Right kidney (tissue), 9 donors: ENCODE measurements at places on chromosomes 2 and 18.

DNA sequence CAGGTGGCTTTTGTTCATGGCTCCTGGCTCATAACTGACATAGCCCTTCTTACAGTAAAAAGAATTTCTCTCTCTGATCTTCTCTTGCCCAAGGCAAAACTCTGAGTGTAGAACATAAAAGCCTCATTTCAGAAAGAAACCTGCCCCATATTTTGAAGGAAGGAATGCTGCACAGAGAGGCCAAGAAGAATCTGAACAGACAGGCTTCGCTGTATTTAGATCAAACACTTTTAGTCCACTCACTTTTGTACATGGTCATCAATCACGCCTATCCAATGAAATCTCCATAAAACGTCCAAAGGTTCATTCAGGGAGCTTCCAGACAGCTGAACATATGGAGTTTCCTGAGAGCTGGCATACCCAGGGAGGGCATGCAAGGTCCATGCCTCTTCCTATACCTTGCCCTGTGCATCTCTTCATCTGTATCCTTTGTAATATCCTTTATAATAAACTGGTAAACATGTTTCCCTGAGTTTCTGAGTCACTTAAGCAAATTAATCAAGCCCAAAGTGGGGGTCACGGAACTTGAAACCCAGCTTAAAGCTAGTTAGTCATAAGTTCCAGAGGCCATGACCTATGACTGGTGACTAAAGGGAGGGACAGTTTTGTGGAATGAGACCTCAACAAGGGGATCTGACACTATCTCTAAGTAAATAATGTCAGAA lies 62.5 kb upstream of the TMEM247 start:
- DNase-seq: no peak

- DNase-seq: no peak
Observed at GRCh38 chr2:159411460-159411859, 125.0 kb upstream of the WDSUB1 start.

DNA sequence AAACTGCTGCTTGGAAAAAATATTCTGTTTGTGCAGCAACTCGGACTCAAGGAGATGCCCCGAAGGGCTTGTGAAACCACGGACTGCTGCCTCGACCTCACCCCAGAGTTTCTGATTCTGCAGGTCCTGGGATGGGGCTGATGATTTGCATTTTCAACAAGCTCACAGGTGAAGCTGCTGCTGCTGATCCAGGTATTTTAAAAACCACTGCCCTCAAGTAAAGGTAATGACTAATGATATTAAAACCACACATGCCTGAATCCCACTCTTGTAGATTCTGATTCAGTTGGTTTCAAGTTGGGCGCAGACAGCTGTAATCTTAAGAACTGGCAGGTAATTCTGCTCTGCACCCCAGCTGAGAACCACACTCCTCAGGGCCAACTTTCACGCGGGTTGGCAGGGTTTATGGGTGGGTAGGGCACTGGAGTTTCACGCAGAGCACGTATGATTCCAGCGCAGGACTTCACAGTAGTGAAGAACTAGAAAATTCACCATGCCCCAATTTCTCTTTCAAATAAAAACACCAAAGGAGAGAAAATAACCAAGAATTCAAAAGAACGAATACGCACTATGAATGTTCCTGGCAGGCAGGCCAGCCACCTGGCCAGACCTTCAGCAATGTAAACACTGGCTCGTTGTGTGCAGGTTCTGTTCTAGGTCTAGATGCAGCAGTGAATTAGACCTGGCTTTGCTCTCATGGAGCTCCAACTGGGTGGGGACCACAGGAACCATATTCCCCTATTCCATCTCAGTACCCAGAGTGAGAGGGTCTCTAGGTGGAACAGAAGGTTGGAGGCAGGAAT lies 74.6 kb upstream of the ZFP36L2 start:
- no peak for DNase-seq

- no peak for DNase-seq
Observed at GRCh38 chr18:9506046-9506792, 30.9 kb downstream of the RALBP1 start.

DNA sequence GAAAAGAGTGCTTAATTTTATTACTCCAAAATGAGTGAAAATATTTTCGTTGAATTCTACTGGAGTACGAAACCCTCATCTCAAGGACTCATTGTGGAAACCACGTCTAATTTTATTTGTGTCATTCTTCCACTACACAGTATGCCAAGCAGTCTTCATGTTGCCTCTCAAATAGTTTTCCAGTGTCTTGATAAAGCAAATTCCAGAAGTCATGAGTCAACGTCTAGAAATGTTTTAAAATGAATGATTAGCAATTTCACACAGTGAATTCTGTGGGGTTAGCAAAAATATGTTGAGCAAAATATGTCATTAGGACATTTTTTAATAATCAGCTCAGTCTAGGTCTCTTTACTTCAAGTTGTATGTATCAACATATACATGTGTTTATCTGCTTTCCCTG lies 865.5 kb downstream of the DSC3 start:
- no peak for DNase-seq

DNA sequence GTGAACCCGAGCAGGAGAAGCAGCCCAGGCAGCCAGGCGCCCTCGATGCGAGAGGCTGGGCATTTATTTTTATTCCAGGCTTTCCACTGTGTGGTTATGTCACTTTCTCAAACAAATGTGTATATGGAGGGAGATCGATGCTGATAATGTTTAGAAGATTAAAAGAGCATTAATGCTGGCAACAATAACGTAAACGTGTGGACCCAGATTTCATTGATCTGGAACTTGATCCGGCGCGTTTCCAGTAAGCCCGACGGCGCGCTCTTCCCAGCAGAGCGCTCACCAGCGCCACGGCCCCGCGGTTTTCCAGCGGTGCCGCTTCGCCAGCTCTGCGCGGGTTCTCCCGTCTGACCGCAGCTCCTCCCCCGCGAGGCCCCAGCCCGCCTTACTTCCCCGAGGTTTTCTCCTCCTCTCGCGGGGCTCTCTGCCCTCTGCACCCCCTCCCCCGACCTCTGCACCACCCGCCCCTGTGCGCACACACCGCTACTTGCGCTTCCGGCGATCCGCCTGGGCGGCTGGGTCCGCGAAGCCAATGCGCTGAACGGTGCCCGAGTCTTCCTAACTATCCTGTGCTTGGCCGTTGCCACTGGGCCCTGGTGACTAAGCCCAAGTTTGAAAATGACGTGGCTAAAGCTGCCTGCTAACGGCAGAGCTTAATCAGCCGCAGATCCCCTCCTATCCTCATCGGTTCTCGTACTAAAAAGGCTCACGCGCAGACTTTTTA lies 6.1 kb downstream of the ONECUT2 start:
- DNase-seq: peak; percentile 37

DNA sequence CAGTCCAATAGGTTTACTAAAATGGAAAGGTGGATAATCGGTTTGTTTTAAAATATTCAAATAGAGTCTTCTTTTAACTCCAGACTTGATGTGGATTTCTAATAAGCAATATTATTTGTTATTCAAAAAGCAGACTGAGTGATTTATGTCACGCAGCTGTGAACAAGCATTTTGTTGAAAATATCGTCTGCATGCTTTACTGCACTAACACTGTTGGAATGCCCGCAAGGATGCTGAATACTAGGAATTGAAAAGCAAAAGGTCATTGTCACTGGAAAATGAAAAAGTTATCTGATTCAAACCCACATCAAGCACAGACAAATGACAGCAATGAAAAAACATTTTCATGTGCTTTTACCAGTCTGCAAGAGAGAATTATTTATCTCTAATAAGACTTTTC lies 31.1 kb downstream of the CHN1 start:
- DNase-seq: no peak

- no peak for DNase-seq
Observed at GRCh38 chr18:75010278-75010677, 198.7 kb downstream of the PTGR3 start.

DNA sequence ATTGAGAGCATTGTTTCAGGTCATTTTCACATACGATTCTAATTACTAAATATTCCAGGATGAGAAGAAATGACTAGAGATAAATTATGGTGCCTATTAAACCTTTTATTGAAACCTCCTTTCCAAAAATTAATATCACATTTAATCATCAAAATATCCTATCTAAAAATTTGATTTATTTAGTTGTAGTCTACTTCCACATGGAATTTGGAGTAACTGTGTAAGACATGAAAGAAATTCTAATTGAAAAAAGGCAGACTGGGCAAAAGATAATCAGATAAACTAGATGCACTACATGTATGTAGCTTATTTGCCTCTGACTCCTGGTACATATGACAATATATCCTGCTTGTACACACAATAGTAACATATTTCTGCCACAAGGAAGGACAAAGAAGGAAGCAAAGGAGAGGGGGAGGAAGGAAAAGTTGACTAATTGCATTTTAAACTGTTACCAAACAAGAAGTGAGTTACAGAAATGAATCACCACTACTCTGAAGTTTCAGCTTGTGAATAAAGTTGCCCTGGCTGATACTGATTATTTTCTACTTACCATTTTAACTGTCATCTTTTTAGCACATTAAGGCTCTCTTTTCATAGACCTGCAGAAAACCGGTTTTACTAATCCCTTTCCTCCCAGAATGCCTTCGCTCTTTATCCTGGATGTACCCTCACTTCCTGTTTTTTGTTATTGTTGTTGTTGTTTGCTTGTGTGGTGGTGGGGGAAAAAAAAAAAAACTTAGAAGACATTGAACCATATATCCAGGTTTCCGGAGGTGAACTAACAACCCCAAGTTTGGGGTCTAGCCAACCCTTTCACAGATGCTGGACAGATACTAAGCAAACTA lies 28.4 kb downstream of the NRXN1 start:
- no peak for DNase-seq

GRCh38 chr2:134268265-134268664 lies 14.4 kb downstream of the MGAT5 start:
- no peak for DNase-seq

GRCh38 chr2:156037482-156037881 lies 295.0 kb downstream of the NR4A2 start:
- DNase-seq: no peak

GRCh38 chr2:174965992-174966744 lies 39.0 kb downstream of the CHN1 start:
- no peak for DNase-seq
